ENCODE measurements at places on chromosomes 4 and X.

GRCh38 chr4:41207291-41207831 lies 7.0 kb downstream of the APBB2 start:
- DNase-seq: no peak

GRCh38 chr4:153156721-153157120 lies 47.5 kb upstream of the TRIM2 start:
- no peak for DNase-seq

- DNase-seq: no peak
These were observed 84.3 kb upstream of the CLDN34 start for GRCh38 chrX:9882669-9883446.

DNA sequence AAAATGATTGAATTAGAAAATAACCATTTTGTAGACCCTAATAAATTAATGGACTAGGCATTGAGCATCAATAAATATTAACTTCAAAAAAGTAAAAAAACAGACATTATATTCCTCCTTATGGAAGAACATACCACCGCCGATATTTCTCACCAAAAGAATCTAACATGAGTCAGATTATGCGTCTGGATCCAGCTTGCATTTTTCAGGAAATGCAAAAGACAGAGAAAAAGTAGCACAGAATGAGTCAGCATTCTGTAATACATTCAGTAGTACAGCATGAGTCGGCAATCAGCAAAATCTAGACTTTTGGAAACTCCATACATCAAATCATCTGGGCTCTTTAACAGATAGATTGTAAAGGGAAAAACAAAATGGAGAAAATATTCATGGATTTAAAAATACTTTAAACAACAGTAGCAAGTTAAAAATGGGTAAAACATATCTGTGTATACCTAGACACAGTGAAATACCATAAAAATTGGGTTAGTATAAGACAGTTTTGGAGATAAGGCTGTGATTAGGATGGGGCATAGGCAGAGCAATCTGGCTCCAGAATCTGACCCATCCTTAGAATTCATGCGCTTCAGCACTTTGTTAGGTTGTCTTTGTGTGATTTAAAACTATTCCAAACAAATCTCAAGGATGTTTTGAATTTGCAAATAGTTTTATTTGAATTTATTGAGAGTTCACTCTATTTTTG lies 633.0 kb upstream of the FAM241A start:
- no peak for DNase-seq

DNA sequence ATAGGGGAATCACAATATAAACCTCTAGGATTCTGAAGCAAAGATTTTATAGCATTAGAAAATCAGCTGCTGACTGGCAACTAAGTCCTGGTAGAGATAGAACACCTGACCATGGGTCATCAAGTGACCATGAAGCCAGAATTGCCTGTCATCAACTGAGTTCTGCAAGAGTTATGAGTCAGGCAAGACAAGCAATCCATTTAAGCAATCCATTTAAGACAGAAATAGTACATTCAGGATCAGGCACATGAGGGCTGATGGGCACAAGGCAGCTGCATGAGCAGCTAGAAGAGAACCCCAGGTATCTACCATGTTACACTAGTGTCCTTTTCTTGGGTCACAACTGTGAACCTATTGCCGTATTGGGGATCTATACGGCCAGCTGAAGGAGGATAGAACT lies 98.9 kb downstream of the SPRY1 start:
- no peak for DNase-seq

DNA sequence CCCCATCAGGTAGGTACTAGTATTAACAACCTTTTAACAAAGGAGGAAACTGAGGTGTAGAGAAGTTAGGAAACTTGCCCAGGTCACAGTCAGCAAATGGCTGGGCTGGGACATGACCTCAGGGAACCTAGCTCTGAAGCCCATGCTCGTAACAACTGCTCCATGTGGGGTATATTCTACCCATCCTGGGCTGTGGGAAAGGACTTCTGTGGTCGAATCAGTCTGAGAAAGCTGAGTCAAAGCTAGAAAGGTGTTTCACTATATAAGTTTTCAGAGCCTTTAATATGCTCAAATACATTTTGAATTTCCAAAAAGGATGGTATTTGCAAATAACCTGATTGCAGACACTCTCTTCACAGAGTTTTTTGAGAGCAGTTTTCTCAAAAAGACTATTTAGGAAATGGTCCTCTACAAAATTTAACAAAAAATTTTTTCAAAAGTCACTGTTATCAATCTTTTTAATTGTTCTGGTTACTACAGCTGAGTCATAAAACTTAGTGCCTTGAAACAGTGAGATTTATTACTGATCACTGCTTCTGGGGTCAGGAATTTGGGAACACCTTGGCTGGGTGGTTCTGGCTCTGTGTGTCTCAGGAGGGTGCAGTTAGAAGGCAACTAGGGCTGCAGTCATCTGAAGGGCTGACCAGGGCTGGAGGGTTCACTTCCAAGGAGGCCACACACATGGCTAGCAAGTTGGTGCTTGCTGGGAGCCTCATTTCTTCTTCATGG lies 53.6 kb downstream of the NSG1 start:
- no peak for DNase-seq

DNA sequence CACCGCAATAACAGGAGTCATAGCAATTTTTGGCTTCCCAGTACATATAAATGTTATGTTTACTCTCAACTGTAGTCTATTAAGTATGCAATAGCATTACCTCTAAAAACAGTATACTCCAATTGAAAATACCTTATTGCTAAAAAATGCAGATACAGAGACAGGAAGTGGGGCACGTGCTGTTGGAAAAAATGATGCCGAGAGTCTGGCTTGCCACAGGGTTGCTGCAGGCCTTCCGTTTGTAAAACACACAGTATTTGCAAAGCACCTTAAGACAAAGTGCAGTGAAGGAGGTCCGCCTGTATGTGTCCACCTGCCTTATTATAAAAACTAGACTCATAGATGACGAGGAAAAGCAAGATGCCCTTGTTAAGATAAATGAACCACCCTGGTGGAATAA lies 23.5 kb downstream of the CD99 start:
- DNase-seq: no peak

DNA sequence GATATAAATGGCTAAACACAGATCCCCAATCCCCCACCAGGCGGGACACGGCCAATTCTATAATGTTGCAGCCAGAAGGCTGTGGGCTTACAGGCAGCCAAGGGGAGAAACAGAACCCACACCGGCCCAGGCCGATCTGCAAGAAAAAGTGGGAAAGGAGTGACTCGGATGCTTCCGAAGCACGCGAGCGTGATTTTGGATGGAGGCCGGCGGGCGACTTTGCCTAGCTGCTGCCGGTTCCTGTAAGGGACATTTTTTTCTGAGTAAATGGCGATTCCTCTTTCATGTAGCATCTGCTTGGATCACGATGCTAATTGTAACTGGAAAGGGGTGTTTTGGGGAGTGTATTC lies 470.2 kb downstream of the PCDH19 start:
- no peak for DNase-seq

DNA sequence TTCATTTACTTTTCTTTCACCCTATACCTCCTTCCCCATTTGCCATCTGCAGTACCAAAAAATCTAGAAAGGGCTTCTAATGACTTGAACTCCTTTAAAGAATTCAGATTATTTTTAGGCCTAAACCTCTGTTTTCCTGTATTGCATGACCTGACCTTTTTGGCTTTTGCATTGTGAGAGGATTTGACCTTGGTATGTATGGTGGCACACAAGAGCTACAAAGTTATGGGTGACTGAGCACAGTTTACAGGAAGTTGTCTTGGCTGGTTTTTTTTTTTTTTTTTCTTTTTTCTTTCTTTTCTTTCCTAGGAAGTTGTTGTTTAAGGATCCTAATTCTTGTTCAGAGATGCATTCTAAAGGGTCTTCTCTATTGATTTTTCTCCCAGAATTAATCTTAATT lies 32.0 kb upstream of the MTMR8 start:
- DNase-seq: no peak

Data from NCI-H2171 (cell line).